Right cardiac atrium (tissue), 5 donors: ENCODE measurements at places on chromosomes 12 and 14. TPM values are rescaled to one million over a fixed set of nuclear protein-coding genes. Genes with fewer than 3 reads are reported as not detected.

The KRT75 gene
- polyA plus RNA-seq: 0.07 TPM

The LRTM2 gene
- polyA plus RNA-seq: not detected

The TAS2R19 gene
- polyA plus RNA-seq: 0.57 TPM

The GNB3 gene
- polyA plus RNA-seq: 3.1 TPM

The YLPM1 gene
- 15.5 TPM for polyA plus RNA-seq

The TUNAR gene
- polyA plus RNA-seq: not detected

The SLC8A3 gene
- polyA plus RNA-seq: 0.07 TPM

The TMEM260 gene
- 3.5 TPM for polyA plus RNA-seq

The HOXC12 gene
- not detected for polyA plus RNA-seq

The RNASE3 gene
- polyA plus RNA-seq: 0.14 TPM

The NOS1 gene
- 0.07 TPM for polyA plus RNA-seq

The TUBA1B gene
- 395 TPM for polyA plus RNA-seq

The LIN7A gene
- polyA plus RNA-seq: 9.2 TPM

The PUS1 gene
- 7.2 TPM for polyA plus RNA-seq

The NGDN gene
- polyA plus RNA-seq: 26.8 TPM

The GCN1 gene
- polyA plus RNA-seq: 10.6 TPM

The KRT6C gene
- not detected for polyA plus RNA-seq

The DPPA3 gene
- not detected for polyA plus RNA-seq

The GPRC5D gene
- polyA plus RNA-seq: not detected

The MYO1H gene
- polyA plus RNA-seq: 0.09 TPM

The DTX1 gene
- 1.2 TPM for polyA plus RNA-seq

The AREL1 gene
- polyA plus RNA-seq: 8.2 TPM
